HFFc6 (cell line): ENCODE measurements at places on chromosomes 2 and 18. TPM values are rescaled to one million over a fixed set of nuclear protein-coding genes. Genes with fewer than 3 reads are reported as not detected.
A peak's percentile ranks its signal among the peaks of the same experiment; 100 is the strongest.

The LHCGR gene
- total RNA-seq: not detected in 3 replicates

The PARD6G gene
- 0.43 to 1.0 TPM (median 0.59 TPM) in 3 replicates for total RNA-seq

- DNase-seq: peak; percentile 80
- H3K27me3 ChIP-seq: no peaks in the 10 kb centered on the region
- H3K4me3 ChIP-seq: peak overlapping the region; percentile 64
- H3K27ac ChIP-seq: peak overlapping the region; percentile 89
- H3K36me3 ChIP-seq: peaks cover 3% of the 10 kb centered on the region; the same call in 1 of the 2 replicates
- H3K4me1 ChIP-seq: peaks cover 60% of the 10 kb centered on the region
These were observed 305.5 kb downstream of the IKZF2 start for GRCh38 chr2:212845941-212846340.

DNA sequence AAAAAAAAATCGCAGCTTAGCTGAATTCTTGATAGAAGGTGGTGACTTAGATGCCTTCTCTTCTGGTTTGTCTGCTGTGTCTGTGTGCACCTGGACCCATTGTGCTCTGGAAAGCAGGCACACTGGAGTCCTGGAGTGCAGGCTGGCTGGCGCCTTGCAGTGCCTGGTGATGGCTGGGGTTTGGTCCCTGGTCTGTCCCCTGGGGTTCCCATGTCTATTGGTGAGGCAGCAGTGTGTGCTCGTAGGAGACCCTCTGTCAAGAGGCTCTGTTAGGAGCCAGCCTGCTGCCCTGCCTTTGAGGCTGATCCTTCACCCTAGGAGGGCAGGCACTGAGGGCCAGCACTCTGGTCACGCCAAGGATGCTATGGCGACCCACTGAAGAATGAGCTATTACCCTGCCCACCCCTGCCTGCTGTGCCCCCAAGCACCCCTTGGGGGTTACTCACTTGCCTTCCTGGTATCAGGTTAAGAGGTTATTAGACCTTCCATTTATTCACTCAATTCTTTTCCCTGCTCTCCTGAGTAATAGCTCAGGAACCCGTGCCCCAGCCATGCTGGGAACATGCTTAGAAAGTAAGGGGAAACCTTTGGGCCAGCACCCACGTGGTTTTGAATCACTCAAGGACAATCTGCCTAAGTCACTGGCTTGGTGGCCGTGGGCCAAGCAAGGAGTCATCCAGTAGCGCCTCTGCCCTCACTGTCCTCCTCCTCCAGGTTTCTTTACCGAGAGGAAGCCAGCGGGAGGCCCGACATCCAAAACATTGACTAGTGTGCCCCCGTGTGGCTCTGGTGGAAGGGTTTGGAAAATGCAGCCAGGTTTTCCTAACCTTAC, 284.5 kb downstream of the PRKCE start:
- DNase-seq: peak; percentile 100
- H3K4me3 ChIP-seq: peak overlapping the region; percentile 25; the same call in 1 of the 2 replicates
- H3K4me1 ChIP-seq: peaks cover 65% of the 10 kb centered on the region
- peak overlapping the region; percentile 88 for H3K27ac ChIP-seq

The KYNU gene
- total RNA-seq: 0.39 TPM in 1 of 3 replicates, not detected in the others

The ROCK2 gene
- 41.6 to 53.2 TPM (median 43.4 TPM) in 3 replicates for total RNA-seq

GRCh38 chr2:37832590-37833197, 92.4 kb upstream of the RMDN2 start:
- peak overlapping the region; percentile 16 for H3K27ac ChIP-seq
- H3K27me3 ChIP-seq: no peaks in the 10 kb centered on the region; the same call in 1 of the 2 replicates
- H3K36me3 ChIP-seq: no peaks in the 10 kb centered on the region
- DNase-seq: peak; percentile 80
- no peak overlapping the region for H3K4me3 ChIP-seq
- H3K4me1 ChIP-seq: peaks cover 59% of the 10 kb centered on the region

The MRPS5 gene
- 41.0 and 42.4 TPM in 2 replicates for total RNA-seq

GRCh38 chr2:224799691-224800090, 83.5 kb upstream of the CCDC195 start:
- H3K27me3 ChIP-seq: no peaks in the 10 kb centered on the region
- peaks cover 61% of the 10 kb centered on the region for H3K36me3 ChIP-seq
- no peak overlapping the region for H3K27ac ChIP-seq

DNA sequence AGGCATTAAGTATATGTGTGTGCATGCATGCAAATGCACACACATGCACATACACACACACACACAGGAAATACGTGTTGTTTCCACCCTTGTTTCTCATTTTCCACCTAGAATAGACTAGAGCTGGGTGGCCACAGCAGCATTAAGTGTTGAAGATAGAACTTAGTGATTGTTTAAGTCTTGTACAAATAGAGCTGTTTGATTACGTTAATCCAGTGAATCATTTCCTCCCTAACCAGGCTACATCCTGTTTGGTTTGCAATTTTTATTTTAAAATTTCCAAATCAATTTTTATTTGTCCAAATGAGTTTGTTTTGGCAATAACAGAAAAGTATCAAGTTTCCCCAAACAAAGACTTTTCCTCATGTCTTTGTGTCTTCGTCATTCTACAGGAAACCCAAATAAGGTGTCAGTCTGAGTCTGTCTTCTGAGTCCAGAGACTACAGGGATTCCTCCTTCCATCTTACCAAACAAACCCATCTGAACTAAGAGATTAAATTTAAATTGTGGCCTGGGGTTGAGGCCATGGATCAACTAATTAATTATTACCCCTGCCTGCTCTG, 74.6 kb upstream of the GALNT5 start:
- peak overlapping the region; percentile 61 for H3K4me3 ChIP-seq
- peaks cover 11% of the 10 kb centered on the region for H3K36me3 ChIP-seq
- H3K27ac ChIP-seq: peak overlapping the region; percentile 94
- H3K4me1 ChIP-seq: peaks cover 73% of the 10 kb centered on the region
- H3K27me3 ChIP-seq: no peaks in the 10 kb centered on the region

DNA sequence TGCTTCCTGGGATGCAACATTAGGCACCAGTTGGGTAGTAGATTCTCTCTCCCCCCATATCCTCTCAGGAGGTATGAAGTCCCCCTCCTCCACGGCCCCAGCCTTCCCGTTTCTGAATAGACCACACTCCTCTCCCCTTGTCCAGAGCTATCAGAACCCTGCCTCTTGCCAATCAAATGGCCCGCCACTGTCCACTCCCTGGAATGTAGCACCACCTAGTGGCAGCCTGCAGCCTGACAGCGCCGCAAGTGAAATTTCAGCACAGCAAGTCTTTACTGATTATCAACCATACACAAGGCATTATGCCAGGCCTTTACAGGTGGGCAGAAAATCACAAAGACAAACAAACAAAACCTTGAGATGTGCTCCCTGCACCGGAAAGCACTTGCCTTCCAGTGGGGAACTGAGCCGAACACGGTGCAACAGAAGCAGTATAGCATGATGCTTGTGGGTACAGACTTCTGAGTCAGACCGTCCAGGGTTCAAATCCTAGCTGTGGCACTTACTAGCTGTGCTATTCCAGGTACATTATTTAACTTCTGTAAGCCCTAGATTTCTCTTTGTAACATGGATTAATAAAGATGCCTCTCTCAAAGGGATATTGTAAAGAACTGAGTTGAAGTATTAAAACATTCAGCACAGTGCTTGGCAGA, 174.0 kb downstream of the SMAD2 start:
- H3K36me3 ChIP-seq: no peaks in the 10 kb centered on the region
- H3K27me3 ChIP-seq: peaks cover 18% of the 10 kb centered on the region; the same call in 1 of the 2 replicates
- peak; percentile 41 for DNase-seq
- no peaks in the 10 kb centered on the region for H3K4me1 ChIP-seq
- no peak overlapping the region for H3K27ac ChIP-seq

DNA sequence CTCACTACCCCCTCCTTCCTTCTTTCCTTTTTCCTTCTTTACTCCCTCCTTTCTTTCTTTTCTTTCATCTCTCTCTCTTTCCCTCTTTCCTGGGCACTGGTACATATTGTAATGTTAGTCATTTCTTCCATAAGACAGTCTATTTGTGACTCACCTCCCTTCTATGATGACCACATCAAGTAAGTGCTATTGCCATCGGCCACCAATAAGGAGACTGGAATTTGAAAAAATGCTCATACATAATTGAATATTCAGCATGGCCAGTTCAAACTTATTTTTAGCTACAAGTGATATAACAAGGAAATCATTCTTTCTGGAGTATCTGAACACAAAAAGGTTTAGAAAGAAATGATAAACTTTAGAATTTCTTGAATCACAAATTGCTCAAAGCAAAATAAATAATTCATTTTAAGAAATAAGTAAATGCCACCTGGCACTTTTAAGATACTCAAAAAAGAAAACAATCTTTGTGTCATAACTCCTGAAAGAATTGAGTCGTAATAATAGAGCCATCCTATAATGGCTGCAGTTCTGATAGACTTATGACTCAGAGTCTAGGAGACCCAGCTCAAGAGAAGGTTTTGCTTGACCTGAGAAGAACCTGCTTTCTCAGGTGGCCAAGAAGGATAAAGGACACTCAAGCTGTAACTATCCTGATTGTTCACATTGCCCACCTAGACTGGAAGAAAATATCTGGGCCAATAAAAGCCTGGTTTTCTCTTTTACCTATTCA, 51.6 kb upstream of the CCBE1 start:
- peak; percentile 95 for DNase-seq
- H3K4me1 ChIP-seq: peaks cover 87% of the 10 kb centered on the region
- peak overlapping the region; percentile 13 for H3K4me3 ChIP-seq
- peak overlapping the region; percentile 80 for H3K27ac ChIP-seq
- H3K36me3 ChIP-seq: peaks cover 16% of the 10 kb centered on the region

DNA sequence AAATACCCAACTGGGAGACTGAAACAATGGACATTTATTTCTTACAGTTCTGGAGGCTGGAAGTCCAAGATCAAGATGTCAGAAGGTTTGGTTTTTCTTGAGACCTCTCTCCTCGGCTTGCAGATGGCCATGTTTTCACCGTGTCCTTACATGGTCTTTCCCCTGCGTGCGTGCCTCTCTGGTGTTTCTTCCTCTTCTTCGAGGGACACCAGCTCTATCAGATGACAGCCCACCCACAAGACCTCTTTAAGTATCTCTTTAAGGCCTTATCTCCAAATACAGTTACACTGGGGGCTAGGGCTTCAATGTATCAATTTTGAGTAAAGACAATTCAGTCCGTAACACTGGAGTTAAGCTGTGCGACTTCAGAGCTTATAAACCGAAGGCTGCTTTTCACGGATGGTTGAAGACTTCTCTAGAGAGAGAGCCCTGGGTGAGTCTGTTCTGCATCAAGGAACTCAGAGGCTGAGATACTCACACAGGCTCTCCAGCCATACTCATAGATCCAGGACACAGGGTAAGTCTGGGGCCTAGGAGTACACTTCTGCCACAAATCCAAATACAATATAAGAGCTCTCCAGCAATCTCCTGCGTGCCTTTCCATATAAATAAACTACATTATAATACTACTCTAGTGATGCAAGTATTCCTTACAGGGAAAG, 339.9 kb upstream of the PKDCC start:
- H3K36me3 ChIP-seq: no peaks in the 10 kb centered on the region
- no peak overlapping the region for H3K27ac ChIP-seq
- no peak for DNase-seq
- H3K4me1 ChIP-seq: peaks cover 27% of the 10 kb centered on the region
- no peak overlapping the region for H3K4me3 ChIP-seq
- H3K27me3 ChIP-seq: peaks cover 8% of the 10 kb centered on the region

The FMNL2 gene
- total RNA-seq: 13.7 to 19.0 TPM (median 15.8 TPM) in 3 replicates

DNA sequence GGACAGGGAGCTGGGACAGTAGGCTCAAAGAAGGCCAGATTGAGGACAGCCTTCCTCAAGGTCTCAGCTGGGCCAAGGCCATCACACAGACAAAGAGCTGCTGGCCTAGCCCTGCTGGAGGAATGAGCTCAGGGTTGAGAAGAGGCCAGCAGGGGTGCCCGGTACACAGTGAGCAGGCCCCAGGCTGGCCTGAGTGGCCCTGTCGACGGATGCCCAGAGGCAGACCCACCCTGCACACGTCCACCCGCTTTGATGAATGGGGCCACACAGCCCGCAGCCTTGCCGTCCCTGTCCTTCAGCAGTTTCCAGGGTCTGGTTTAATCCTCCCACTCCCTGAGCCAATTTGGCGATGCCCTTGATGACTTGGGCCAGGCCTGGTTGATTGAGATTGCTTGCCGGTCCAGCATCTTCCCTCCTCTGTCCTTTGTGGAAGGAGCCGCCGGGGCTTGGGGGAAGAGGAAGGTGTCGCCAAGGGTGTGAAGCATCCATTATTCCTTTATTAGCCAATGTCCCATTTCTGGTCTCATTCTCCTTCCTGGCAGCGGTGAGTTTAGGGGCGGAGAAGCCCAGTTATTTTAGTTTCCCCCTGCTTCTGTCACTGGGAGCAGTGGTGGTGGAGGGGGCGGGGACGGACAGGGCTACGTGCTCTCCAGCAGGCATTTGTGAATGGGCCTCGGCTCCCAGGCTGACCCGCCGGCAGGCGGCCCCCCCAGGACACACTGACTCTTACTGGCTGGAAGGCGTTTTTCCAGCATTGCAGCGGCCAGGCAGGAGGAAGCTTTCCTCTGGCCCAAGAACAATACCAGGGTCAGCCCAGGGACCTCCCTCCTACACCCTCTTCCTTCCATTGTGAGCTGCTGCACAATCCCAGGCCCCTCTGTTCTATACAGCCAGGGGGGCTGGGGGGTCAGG, 141.8 kb downstream of the CTIF start:
- DNase-seq: no peak
- H3K4me3 ChIP-seq: no peak overlapping the region
- no peaks in the 10 kb centered on the region; the same call in none of the 2 replicates for H3K27me3 ChIP-seq
- peaks cover 16% of the 10 kb centered on the region for H3K4me1 ChIP-seq

The CDH20 gene
- total RNA-seq: not detected in 3 replicates

The SP140L gene
- total RNA-seq: 18.2 to 22.4 TPM (median 18.4 TPM) in 3 replicates
